ENCODE measurements at places on chromosomes 16 and 17.

- DNase-seq, result no peak
Observed at GRCh38 chr17:66353937-66354401, 51.6 kb downstream of the PRKCA start.

DNA sequence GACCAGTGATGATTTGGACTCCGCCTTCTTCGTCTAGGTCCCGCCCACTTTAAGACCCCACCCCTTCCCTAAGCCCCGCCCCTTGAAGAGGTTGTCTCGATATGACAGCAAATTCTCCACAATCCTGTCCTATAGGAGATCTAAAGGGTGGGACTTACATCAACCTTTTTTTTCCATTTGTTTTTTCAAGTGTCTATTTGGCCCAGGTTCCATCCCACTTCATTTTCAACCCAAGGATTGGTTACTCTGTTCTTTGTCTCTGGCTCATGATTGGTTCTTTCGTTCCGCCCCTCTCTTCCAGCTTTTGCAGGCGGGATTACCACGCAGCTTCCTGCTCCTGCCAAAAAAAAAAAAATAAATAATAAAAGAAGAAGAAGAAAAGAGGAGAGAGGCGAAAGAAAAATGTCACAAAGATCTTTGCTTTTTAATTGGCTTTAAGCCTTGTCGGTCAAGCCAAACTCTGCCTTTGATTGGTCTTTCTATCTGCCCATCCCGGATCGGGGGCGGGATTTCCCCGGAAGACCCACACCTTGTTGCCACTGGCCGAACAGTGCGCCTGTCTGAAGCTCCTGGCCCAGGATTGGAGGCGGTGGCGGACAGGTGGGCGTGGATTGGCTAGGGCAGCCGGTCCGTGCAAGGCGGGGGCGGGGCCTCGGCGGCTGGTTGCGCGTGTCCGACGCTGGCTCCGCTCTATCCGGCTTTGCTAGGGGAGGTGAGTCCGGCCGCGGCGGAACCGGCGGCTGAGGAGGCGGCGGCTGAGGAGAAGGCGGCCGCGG lies 1.2 kb upstream of the NLK start:
- DNase-seq, result peak; percentile 98

DNA sequence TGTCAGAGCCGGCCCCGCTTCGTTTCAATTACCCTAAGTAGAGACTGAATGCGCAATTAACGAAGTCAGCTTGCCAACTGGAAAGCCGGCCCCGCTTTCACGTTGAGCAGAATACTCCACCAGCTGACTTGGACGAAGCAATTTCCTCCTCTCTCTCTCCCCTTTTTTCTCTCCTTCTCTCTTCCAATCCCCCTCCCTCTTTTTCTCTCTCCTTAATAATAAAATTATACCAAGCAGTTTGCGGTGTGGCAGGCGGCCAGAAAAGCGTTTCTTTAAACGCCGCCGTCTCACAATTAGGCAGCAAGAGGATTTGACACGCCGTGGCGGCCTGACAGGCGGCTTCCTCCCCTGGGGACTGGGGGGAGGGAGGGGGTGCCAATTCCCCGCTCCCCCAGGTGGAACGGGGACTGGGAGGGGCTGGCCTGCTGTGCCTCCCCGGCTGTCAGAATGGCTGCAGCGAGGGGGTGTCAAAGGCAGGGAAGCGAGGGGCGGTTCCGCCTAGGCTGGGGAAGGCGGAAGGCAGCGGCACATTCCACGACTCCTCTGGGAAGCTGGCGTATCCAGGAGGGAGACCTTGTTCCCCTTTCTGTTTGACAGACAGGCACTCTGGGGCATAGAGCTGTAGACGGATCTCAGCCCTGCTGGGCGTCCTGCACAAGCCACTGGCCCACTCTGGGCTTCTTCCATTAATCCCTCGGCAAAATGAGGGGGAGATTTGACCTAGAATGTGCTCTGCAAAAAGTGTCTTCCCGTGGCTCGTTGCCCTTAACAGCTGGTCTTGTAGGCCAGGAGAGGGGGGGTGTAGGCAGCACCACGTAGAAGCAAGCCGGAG lies 52.7 kb downstream of the SREBF1 start:
- DNase-seq, result no peak

DNA sequence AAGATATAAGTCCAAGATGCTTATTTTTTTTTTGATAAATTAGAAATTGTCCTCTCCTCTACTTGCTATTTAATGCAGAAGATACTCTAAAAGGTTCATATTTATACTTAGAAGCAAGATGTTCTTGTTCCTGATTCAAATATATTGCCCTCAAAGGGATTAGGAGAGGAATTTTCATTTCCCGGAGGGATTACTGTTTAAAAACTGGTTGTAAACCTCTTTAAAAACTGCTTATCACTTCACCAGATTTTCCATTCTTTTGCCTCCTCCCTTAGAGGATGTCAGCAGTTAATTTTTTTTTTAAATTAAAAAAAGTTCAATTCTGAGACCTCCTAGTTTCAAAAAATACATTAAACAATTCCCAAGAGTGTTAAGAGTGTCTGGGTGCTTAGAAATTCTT lies 2.8 kb downstream of the TENT4B start:
- DNase-seq, result no peak

DNA sequence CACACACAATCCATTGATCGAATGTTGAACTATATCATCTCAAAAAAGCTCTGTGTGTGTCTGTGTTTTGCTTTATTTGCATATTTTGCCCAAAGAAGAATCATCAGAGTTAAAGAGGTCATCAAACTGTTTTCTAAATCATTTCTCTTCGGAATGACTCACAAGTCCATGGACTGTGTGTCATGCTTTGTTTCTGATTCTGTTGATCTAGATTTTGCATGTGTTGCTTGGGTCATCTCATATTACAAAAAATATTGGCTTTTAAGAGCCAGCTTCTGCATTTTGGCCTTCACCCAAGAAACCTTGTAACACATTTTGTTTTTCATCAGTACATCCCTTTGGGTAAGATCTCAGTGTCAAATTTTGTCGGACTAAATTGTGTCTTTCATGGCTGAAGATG lies 471.2 kb upstream of the HSBP1 start:
- no peak for DNase-seq

GRCh38 chr16:75251280-75252048 lies at the start of gene BCAR1:
TSS of gene BCAR1 (minus strand) at chr16:75251624. CDS start at chr16:75251482, 142 bp downstream.
- DNase-seq, result no peak
